ENCODE measurements at places on chromosomes 3 and 15.

GRCh38 chr3:111547631-111548030 is 5.6 kb downstream of the CD96 start:
- DNase-seq: no peak

DNA sequence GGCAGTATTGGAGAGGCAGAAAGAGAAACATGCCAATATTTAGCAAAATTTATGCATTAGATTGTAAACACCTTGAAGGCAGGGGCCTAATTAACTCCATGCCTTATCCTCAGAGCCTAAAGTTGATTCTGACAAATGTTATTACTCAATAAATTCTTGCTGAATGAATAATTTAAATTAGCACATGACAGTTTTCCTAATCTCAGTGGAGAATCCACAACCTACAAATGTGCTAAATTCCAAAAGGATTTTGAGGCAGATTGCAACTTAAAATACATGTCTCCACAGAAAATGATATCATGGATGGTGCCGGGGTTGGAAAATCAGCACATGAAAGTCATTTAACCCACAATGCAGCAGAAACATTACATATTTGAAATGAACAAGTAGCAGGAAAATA is 41.1 kb upstream of the NANOGP8 start:
- no peak for DNase-seq

DNA sequence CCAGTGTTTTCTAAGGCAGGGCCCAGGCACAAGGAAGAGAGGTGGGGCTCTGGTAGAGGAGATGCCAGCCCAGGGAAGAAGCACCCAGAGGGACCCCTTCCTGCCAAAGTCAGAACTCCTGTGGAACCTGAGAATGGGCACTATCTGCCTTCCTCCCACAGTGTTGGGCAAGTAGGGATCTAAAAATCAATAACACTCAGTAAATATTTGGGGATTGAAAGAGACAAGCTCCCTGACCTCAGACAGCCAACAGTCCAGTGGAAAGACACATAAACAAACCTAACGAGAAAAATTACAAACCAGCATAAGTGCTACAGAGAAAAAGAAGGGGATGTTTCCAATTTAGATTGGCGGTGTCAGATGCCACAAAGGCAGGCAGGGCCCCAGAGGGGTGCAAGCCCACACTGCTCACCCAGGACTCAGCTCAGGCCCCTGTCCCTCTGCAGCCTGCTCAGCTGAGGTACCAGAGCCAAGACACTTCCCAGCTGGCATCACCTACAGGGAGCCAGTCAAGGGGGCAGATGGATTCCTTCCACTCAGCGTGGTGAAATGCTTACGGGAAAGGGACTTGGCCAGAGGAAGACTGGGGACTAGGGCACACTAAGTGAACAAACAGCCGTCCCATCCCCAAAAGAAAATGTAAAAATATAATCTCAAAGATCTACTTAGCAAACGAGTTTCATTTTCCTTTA is 15.9 kb downstream of the ADCY5 start:
- DNase-seq: no peak

DNA sequence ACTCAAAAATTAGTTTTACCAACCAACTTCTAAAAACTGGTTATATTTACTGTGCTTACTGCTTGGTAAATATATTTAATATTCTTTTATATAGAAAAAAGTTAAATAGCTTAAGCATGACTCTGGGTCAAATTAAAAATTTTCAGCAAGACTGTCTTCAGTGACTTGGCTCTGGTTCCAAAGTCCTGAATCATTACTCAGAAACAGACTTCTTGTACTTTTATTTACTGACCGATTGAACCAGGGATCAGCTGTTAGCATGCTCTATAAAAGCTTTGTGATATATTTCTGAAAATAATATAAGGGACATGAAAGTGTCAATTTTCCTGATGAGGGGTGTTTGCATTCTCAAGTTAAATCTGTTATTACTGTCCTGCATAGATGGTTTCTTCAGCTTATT is 164.3 kb downstream of the MCTP2 start:
- no peak for DNase-seq

DNA sequence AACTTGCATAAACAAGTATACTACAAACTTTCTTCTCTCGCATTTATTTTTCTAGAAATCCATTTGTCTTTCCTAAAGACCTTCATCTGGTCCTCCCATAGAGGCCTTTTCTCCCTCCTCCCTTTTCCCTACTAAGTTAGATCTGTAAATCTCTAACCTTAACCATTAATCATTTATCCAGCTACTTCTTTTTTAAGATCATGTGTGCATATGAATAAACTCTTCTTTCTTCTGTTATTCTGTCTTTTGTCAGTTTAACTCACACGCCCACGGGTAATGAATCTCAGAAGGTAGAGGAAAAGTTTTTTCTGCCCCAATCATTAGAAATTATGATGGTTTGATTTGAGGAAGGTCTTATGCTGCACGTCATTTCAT is 48.7 kb upstream of the FHIT start:
- DNase-seq: no peak

DNA sequence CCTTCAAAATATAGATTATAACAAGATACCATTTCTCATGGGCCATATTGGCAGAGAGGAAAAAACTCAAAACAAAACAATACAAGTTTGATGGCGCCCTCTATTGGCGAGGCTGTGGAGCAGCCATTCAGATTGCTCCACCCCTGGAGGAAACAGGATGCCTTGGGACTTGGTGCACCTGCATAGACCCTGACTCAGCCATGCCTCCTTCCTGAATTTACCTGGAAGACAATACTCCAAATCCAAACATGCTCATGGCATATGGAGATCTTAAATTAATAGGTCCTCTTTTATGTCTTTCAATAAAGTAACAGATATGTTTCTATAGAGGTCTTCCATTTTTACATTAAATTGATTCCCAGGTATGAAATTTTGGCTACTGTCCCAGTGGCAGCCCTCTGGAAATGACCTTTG is 90.0 kb downstream of the APBA2 start:
- DNase-seq: no peak

DNA sequence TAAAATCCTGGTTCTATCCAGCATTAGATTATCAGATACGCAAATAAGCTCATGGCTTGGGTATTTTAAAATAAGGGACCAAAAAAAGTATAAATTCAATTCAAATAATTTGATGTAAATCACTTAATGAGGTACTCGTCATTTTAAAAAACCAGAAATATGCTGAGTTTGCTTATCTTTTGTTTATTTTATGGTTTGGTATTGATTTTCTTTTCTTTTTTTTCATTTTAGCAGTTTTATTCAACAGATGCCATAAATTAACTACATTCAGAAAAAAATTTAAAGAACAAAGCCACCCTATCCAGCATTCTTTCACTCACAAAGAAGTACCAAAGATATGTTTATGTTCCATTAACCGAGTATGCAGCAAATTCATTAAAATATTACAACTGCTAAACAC is 22.6 kb downstream of the DENND4A start:
- DNase-seq: no peak

DNA sequence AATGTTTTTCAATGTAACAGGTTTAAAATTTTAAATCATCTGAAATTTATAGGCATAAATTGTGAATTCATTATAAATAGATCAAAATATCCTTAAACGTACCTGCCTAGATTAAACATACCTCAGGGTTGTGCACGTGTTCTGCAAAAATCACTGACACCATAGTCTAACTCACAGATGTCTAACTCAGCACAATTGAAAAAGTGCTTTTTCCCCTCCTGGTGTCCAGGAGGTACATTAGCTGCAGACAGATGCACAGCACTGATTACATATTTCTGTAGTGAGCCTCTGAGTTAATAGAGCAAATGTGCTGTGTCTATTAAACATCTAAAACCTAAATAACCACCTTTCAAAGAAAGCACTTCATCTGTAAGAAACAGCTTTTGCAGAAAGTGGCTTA is 10.7 kb downstream of the UQCC5 start:
- no peak for DNase-seq

- no peak for DNase-seq
These were observed 41.6 kb downstream of the MRAS start for GRCh38 chr3:138389841-138390581.

GRCh38 chr3:157754451-157754850 is 251.2 kb upstream of the VEPH1 start:
- DNase-seq: no peak

DNA sequence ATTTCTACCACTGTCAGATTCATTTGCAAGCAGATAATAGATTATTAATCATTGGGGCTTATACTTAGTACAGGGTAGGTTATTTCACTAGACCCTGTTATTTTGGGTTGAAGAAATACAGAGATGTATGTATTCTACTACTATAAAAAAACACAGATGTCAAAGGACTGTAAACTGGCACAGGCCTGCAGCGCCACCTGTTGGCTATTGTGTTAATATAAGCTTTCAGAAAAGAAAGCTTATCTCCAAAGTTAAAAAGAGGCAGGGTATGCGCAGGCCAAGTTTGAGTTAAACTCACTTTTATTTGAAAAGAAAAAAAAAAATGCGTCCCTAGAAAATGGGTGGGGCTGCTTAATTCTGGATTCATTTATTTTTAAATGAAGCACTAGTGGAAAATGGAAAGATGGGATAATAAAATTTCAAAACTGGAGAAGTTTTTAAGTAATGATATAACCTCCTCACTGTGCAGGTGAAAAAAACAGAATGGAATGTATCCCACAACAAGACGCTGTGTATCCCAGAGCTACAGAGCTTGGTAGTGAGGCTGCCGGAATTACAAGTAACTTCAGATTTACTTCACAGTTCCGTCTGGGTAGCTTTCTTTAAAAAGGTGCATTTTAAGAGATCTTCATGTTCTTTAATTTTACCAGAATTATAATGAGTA is 407.2 kb upstream of the TGFBR2 start:
- DNase-seq: no peak

DNA sequence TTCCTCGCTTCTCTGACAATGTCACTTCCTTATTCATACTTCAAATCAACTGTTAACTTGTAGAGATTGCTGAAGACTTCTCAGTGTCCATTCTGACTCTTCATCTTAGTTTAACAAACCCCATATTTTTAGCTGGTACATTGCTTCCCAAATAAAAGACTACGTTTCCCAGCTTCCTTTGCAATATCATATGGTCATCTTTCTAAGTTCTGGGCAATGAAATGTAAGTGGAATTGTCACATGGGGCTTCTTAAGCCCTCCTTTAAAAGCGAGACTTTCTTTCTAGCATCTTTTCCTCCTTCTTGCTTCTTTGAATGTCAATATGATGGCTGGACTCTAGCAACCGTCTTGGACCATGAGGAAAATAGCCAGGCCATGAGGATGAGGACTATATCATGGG is 239.0 kb downstream of the ZNF621 start:
- DNase-seq: no peak

DNA sequence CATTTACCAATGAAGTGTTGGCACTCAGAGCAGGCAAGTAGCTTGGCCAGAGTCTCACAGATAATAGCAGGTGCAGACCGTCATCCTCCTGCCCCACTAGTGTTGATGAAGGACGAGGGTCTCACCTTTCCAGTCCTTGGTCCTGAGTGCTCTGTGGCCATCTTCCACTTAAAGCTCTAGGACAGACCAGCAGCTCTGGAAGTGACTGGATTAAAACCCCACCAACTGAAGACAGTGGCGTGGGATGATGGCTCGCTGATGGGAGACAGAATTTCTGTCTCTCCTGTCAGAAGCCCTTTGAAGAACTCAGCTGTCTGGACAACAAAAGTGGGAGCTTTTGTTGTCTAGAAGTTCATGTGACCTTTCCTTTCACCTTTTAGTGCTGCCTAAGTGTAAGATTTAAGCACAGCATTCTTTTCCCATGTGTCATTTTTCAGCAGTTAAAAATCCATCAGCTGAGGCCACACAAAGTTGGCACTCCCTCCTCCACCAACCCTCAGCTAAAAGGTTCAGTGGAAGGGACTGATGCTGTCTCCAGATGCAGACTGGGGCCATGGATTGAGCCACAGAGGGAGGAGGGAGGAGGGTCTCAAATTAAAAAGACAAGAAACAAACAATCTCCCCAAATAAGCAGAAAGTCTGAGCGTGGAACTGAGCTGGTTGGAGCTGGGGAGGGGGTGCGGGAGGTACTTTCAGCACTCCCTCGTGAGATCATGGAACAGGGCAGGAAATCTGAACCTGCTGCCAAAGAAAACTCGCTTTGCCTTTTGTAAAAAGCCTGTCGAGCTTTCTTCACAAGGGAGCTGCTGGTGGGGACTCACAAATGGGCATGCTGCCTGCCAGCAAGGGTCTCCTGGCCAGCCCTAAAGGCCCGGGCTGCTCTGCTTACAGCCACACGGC is 148.5 kb upstream of the CTDSPL start:
- DNase-seq: no peak

GRCh38 chr3:117409701-117410459 is 700.3 kb downstream of the TUSC7 start:
- DNase-seq: no peak

Data from thoracic aorta (tissue), 2 donors.